ENCODE measurements at places on chromosomes 6 and 20. TPM values are rescaled to one million over a fixed set of nuclear protein-coding genes. Genes with fewer than 3 reads are reported as not detected.

GRCh38 chr6:113184736-113185135 is 672.4 kb upstream of the MARCKS start:
- no peak for DNase-seq

DNA sequence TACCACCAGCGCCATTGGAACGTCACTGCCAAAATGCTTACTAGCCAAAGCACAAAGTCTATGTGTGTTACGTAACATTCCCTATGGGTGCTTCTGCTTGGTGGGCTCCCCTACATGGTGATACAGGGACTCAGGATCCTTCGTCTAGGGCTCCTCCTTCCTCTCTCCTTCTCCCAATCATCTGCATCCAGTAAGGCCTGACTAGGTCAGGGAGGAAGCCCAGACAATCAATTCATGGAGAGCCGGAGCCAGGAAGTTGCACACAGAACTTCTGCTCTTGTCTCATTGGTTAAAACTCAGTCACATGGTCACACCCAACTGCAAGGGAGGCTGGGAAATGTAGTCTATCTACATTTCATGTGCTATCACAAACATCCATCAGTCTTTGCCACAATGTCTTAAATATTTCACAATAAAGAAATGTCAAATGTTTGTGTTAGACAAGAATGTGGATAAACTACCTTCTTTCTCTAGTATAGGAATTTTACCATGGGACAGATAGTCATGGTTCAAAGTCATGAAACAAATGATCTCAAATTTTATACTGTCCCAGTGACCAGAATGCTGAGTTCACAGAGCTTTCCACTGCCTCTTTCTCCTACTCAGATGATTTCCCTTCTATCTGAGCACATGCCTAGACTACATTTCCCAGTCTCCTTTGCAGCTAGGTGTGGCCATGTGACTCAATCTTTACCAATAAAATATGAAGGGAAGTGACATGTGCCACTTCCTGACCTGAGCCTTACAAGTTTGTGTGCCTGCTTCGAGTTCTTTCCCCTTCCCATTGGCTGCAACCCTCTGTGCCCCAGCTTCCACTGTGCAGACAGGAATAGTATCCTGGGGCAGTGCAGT is 9.3 kb upstream of the KCNK15 start:
- no peak for DNase-seq

GRCh38 chr6:169323221-169323620 is 69.6 kb upstream of the THBS2 start:
- DNase-seq = no peak

DNA sequence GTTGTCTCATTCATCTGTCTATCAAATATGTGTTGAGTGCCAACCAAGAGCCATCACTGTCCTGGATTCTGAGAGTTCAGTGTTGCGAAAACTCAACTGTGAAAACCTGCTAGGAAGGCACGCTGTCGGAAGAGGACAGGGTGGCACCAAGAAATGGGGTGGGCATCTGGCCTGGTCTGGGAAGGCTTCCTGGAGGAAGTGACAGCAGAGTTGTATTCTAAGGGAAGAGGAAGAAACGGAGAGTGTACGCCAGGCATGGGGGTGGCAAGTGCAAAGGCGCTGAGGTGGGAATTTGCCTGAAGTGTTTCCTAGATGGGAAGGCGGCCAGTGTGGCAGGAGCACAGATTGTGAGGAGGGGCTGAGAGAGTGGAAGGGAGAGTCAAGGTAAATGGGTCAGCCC is 91.2 kb downstream of the ANKRD60 start:
- no peak for DNase-seq

- DNase-seq = no peak
Measured at GRCh38 chr20:35257175-35257909, 20.6 kb downstream of the MMP24OS start.

- no peak for DNase-seq
Measured at GRCh38 chr6:113120224-113120581, 736.9 kb upstream of the MARCKS start.

- DNase-seq = no peak
Measured at GRCh38 chr6:18464176-18464575, 77.0 kb downstream of the RNF144B start.

- DNase-seq = no peak
Measured at GRCh38 chr20:46118481-46119020, 437 bp downstream of the CD40 start.

GRCh38 chr6:6390849-6391602 is 70.6 kb upstream of the F13A1 start:
- no peak for DNase-seq

GRCh38 chr6:90399970-90400369 is 103.3 kb upstream of the BACH2 start:
- no peak for DNase-seq

- no peak for DNase-seq
Measured at GRCh38 chr6:158861686-158862381, 42.7 kb upstream of the EZR start.

- DNase-seq = no peak
Measured at GRCh38 chr6:90412538-90413369, 116.1 kb upstream of the BACH2 start.

DNA sequence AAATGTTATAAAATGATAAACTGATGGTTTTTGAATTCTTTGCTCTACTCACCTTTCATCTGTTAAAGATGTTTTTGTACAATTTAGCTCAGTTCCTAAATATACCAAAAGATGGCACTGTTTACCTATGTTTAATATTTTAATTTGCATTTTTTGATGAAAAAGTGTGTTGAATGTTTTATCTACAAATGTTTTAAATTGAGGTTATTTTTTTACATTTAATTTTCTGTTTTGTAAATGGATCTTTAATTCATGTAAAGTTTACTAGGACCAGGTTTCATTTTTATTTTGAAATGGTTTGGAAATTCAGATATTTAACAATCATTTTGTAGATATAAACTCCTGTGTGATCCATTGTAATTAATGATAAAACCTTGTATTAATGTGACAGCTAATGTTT is 30.0 kb downstream of the CDKAL1 start:
- no peak for DNase-seq

DNA sequence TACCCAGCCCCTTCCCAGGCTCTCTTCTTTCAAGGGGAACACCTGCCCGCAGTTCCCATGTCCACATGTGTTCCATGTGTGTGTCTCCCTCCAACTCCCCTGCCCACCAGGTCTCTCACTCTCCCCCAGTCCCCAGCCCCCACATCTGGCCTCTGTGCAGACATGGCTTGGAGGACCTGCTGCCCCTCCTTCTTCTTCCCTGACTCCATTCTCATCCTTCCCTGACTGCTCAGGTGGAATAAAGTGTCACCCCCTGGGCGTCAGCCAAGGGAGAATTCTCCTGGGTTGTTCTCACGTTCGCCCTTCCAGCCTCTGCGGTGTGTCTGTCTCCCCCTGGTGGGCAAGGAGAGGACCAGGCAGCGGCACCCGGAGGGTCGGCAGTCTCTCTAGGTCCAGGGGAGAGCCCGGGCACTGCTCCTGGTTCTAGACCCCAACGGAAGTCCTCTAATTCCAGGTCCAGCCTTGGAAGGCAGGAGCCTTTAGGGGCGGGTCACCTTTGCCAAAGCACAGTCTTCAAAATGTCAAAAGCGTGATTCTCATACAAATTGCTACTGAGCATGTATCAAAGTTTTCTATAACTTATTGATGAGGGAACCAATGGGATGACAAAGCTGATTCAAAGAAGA is 50.5 kb downstream of the EBF4 start:
- peak; percentile 67 for DNase-seq

DNA sequence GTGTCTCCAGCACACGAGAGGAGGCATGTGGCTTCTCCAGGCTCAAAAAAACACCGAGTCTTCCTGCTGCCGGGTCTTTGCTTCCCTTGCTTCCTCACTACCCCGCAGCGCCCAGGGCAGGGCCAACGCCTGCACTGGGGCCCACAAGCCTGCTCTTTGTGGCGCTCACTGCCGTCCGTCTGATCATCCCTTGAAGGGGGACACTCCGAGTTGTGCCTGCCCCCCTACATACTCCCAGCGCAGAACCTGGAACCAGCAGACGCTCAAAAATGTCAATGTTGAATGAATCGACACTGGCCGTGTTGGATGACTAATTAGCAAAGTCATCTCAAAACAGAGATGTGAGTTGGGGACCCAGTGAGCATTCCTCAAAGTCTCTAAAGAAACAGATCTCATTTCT is 8.1 kb upstream of the ARFGAP1 start:
- DNase-seq = no peak

DNA sequence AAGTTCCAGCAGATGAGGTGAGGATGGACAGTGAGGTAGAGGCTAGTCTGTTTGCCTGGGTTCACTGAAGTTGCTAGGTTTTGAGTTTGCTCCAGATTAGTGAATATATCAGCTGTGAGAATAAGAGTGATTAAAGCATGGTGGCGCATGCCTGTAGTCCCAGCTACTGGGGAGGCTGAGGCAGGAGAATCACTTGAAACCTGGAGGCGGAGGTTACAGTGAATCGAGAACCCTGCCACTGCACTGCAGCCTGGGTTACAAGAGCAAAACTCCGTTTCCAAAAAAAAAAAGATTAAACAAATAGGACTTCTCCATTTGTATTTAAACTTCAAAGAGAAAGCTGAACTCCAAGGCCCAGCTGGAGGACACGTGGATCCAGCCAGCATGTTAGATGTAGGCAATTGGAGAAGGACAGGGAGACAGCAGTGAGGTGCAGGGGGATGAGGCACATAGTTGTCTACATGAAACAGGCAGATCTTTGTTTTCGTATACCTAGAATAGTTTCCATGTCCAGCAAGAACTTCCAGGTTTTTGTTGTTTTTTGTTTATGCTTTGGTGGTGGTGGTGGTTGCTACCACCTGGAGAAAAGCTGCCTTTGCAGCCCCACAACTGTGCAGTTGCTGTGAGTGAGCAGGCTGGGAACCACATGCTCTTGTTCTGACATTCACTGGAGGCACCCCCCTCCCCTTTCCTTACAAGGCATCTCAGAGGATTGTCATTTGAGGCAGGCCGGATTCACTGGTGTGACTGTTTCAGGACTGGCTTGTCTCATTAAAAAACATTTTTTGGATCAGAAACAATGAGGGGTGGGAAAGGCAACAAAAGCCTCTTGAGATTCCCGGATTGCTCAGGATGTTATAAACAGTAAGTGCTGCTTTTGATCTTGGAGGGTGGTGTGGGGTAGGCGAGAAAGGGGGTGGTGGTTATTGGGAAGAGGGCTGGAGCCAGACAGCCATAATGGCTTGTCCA is 72.3 kb downstream of the JARID2 start:
- DNase-seq = no peak

DNA sequence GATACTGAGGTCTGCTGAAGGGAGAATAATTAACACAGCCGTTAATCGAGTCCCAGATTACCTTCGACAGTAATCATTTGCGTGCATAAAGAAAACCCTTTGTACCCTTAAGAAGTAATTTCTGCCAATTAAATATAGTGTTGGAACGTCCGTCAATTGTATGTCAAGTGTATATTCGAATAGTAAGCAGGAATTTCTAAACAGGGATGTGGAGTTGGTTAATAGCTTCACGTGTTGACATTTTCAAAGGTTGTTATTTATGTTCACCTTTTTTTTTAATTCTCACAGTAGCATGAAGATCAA is 798 bp upstream of the SNAP91 start:
- no peak for DNase-seq

DNA sequence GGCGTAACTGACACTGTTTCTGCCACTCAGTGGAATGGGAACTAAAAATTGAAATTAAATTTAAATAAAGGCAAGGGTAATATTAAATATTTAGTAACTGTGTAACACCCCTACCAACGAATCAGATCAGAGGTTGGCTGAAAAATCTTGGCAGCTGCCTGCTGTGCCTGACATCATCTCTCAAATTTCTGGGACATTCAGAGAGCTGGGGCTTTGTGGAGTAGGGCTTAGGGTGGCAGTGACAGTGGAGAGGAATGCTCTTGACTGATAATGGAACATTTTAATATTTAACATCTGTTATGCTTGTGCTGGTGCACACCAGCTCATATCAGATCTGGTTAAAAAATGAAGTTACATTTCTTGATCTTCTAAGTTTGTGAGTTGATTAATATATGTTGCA is 62.2 kb downstream of the RFPL4B start:
- DNase-seq = no peak

DNA sequence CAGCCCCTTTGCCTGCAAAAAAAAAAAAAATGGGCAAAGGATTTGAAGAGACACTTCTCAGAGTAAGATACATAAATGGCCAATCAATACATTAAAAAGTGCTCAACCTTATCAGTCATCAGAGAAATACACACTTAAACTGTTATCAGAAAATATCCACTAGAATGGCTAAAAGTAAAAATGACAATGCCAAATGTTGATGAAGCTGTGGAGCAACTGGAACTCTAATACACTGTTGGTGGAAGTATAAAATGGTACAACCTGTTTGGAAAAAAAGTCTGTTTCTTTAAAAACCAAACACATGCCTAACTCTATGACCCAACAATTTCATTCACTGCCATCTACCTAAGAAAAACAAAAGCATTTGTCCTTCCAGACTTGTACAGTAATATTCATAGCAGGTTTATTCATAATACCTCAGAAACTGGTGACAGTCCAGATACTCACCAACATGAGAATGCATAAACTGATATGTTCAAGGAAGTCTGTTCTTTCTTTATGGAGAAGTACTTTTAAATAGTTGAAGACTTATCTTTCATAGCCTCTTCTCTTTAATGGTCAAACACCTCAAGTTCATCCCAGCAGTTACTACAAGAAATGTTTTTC is 378.4 kb upstream of the RUNX2 start:
- no peak for DNase-seq

GRCh38 chr6:166907373-166907841 is 48.9 kb downstream of the RNASET2 start:
- DNase-seq = no peak

DNA sequence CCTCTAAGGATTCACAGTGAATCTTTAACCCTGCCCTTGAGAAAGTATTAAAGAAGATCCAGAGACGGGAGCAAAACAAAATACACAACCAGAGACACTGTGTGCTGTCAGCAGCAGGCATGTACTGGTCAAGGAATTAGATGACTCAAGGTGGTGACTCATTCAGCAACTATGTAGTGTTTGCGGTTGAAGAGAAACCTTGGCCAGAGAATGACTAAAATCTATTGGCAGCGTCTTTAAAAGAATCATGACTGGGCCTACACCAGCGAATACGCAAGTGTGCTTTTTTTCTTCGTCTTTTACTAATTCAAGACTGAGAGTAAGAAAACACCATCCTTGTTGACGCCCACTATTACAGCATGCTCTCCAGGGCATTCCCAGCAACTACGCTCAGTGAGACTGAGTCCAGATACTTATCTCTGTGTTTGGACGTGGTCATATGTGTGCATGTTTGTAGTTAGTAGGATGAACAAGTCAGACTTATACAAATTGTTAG is 72.4 kb upstream of the BACH2 start:
- no peak for DNase-seq

- DNase-seq = no peak
Measured at GRCh38 chr6:160789263-160790027, 87.4 kb downstream of the PLG start.

Gene LPA
- 0.32 TPM for polyA plus RNA-seq

Gene SMLR1
- polyA plus RNA-seq = 1.9 TPM

Gene HLA-DQB1
- polyA plus RNA-seq = 4.3 TPM

Gene TBX18
- 8.7 TPM for polyA plus RNA-seq

Gene CENPQ
- 13.7 TPM for polyA plus RNA-seq

Gene CRISP2
- polyA plus RNA-seq = 0.15 TPM

Gene TMEM74B
- 2.0 TPM for polyA plus RNA-seq

Gene LY6G6D
- not detected for polyA plus RNA-seq

All from right renal cortex interstitium (tissue), 3 donors.